Muscle of back (tissue), 13 donors: ENCODE measurements at places on chromosomes 2 and 18. TPM values are rescaled to one million over a fixed set of nuclear protein-coding genes. Genes with fewer than 3 reads are reported as not detected.

- DNase-seq = no peak
Measured at GRCh38 chr2:10777842-10778723, 34.5 kb downstream of the PDIA6 start.

DNA sequence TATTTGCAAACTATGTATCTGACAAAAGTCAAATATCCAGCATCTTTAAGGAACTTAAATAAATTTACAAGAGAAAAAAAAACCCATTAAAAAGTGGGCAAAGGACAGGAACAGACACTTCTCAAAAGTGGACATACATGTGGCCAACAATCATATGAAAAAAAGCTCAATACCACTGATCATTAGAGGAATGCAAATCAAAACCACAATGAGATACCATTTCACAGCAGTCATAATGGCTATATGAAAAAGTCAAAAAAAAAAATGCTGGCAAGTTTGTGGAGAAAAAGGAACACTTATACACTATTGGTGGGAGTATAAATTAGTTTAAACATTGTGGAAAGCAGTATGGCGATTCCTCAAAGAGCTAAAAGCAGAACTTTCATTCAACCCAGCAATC, 130.3 kb upstream of the LHCGR start:
- DNase-seq = no peak

- DNase-seq = peak; percentile 36
Measured at GRCh38 chr2:64945973-64946768, 43.0 kb upstream of the SLC1A4 start.

- DNase-seq = no peak
Measured at GRCh38 chr2:5195636-5196035, 496.5 kb upstream of the SOX11 start.

Gene MDH1B
- 0.77 TPM for polyA plus RNA-seq
